ENCODE measurements at places on chromosomes 2 and 18.

DNA sequence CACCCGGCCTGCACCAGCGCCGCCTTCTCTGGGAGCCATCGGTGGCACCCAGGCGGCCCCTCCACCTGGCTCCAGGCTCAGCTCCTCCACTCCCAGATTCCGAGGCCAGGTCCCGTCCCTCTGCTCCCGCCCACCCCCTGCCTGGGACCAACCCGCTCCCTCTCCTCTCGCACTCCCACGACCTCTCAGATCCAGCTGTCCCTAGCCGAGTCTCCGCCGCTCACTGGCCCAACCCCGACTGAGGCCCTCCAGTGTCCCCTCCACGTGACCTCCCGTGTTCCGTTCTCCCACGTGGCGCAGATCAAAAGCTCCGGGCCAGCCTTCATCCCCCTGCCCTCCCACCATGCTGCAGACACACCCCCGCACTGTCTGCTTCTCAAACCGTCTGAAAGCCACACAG lies 14.4 kb upstream of the SALL3 start:
- no peak for DNase-seq

DNA sequence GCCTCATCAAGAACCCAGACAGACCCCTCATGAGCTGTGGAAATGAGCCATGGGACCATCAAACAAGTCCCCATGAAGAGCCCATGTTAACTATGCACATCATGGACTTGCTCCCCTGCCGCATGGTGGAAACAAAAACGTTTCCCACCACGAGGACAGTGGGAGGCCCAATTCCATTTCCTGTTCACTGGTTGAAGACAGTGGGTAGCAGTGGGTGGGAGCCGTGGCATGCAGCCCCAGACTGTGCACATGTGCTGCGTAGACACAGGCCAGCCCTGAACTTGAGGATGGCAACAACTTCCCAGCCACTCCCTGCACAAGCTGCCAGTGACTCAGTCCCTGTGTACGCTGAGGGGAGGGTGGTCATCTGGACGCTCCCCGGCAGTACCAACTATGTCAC lies 108.4 kb upstream of the LMAN1 start:
- DNase-seq, result no peak

GRCh38 chr2:29761278-29761677 lies 160.1 kb downstream of the ALK start:
- no peak for DNase-seq

- DNase-seq, result no peak
Observed at GRCh38 chr2:160325418-160325817, 125.3 kb upstream of the ITGB6 start.

GRCh38 chr2:241801611-241802420 lies 7.2 kb upstream of the NEU4 start:
- no peak for DNase-seq

DNA sequence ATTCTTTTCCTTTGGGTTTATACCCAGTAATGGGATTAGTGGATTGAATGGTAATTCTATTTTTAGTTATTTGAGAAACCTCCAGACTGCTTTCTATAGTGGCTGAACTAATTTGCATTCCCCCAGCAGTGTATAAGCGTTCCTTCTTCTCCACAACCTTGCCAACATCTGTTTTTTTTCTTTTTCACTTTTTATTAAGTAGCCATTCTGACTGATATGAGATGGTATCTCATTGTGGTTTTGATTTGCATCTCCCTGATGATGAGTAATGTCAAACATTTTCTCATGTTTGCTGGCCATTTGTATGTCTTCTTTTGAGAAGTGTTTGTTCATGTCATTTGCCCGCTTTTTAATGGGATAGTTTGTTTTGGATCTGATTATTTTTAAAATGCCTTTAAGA lies 64.1 kb upstream of the MEIS1 start:
- DNase-seq, result no peak

All from GM12864 (cell line).